ENCODE measurements at places on chromosomes 6 and 20.
A peak's percentile ranks its signal among the peaks of the same experiment; 100 is the strongest.

GRCh38 chr20:33644313-33645071 lies 17.6 kb upstream of the C20orf144 start:
- no peak for DNase-seq

GRCh38 chr6:17035257-17036064 lies 66.4 kb upstream of the STMND1 start:
- no peak for DNase-seq

- DNase-seq: peak; percentile 18
Measured at GRCh38 chr20:34566978-34567891, 8.7 kb downstream of the MAP1LC3A start.

GRCh38 chr20:17786221-17786718 lies 86.5 kb downstream of the BANF2 start:
- no peak for DNase-seq

DNA sequence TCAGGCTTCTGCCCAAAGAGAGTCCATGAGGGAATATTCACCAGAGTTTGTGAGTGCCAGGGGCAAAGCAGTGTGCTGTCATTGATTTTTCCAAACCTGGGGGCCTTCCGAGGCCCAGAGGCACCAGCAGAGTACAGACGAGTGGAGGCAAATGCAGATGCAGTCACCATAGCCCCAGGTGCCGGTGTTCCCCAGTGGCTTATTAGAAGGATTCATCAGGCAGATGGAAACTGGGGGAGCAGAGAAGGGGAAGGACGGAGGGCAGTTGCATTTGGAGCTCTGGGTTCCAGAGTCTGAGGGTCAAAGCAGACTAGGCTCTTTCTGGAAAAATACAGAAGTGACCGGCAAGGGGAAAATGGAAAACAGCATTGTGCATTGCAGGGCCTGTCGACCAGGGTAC lies 184.2 kb downstream of the ANKRD60 start:
- DNase-seq: no peak

- no peak for DNase-seq
Measured at GRCh38 chr6:100305209-100305869, 159.4 kb downstream of the SIM1 start.

GRCh38 chr6:31702405-31702818 lies 712 bp downstream of the ABHD16A start:
- no peak for DNase-seq

DNA sequence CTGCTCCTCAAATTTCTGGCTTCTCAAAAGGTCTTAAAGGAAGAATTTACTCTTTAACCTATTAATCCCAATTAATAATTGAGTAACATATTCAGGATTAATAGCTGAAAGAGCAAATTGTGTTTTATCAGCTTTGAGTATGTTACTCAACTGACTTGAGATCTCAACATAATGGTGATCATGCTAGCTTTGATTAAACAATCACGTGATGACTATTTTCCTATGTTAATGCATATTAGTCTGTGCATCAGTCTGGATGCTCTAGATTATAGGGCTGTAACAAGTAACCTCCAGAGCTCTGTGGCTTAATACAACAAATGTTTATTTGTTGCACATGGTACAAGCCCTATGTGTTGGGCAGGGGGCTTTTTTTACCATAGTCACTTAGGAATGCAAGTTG lies 313.4 kb upstream of the BTBD3 start:
- DNase-seq: no peak

DNA sequence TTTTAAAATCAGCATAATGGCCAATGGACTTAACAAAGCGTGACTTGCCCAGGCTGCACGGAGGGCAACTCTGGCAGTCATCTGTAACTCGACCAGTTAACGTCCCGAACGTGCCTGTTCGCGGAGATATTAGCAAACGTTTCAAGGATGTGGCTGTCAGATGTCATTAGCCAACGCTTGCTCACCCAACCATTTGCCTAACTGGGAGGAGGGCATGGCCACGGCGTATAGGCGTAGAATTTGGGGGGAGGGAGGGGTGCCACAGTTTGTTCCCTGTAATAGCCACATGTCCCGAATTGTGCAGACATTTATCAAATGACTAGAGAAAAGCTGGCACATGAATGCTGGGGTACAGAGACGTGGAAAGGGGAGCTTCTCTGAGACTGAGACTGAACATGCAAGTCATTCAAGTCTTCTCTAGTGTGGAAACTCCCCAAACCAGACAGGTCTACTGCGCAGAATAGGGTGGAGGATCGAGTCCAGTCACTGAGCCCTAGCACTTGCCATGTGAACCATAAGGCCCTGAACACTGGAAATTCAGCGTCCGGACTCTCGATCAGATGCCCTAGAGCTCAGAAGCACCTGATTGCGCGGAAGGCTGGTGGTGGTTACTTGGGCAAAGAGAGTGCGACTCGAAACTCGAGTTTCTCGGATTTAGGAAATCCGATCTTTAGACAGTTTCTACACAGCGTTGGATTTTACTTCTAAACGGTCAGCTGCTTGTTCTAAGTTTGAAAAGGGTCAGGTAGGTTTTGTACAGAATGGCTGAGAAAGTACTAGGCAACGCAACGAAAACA lies 32.6 kb downstream of the TFAP2B start:
- no peak for DNase-seq

DNA sequence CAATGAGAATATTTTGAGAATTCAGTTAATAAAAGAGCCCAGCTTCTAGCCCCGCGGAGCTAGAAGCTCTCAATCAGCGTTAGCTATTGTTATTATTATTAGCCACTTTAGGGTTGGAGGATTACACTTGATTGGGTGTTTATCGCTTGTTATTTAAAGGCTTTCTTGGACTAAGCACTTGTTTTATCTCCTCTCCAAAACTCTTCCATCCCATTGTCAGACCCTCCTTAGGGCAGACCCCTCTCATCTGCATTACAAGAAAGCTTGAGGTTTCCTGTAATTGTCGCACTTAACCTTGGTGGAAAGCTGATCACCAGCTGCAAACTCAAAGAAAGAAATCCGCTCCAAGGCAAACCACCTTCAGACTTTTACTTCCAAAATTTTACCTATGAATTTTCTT lies 4.8 kb downstream of the DPPA5 start:
- no peak for DNase-seq

DNA sequence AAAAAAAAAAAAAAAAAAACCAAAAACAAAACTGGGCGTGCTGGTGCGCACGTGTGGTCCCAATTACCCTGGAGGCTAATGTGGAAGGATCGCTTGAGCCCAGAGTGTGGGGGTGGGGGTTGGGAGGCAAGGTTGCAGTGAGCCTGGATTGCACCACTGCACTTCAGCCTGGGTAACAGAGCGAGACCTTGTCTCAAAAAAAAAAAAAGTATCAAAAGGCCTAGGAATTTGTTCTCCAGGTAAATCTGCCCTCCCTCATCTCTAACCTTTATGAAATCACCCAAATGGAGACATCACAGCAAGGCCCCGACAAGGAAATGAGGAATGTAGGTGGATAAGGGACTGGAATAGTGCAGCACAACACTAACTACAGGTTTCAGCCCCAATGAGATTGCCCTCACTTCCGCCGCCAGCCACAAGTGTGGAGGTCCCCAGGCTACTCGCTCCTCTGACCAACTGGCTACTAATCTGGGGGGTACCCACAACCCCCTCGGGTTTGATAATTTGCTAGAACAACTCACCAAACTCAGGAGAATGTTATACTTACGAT lies 36.8 kb upstream of the DDR1 start:
- no peak for DNase-seq

- DNase-seq: no peak
Measured at GRCh38 chr6:167956491-167956890, 41.0 kb upstream of the KIF25 start.

DNA sequence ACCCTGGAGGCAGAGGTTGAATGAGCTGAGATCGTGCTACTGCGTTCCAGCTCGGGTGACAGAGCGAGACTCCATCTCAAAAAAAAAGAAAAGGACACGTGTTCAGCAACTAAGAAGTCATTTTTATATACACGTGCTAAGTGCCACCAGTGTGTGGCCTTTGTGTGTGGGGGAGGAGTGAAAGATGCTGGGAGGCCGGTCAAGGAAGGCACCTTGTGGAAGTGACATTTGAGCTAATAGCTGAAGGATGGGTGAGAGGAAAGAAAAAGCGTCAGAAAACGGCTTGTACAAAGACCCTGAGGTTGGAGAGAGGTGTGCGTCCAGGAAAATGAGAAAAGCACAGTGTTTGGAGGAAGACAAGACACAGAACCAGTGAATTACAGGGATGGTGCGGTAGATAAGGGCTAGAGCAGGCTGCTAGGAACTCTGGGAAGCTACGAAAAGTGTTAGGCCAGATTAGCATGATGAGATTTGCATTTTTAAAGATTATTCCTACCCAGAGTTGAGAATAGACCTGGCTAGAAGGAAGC lies 11.6 kb downstream of the RREB1 start:
- DNase-seq: no peak

GRCh38 chr6:104572901-104573300 lies 286.8 kb downstream of the HACE1 start:
- DNase-seq: no peak

GRCh38 chr20:36784900-36785299 lies 11.3 kb upstream of the DSN1 start:
- DNase-seq: no peak

- no peak for DNase-seq
Measured at GRCh38 chr6:83870649-83871048, 11.2 kb downstream of the CYB5R4 start.

- DNase-seq: peak; percentile 73
Measured at GRCh38 chr6:132797951-132798868, at the start of gene SLC18B1. Gene SLC18B1 (minus strand): TSS chr6:132798637. CDS start chr6:132798456, 181 bp downstream.

DNA sequence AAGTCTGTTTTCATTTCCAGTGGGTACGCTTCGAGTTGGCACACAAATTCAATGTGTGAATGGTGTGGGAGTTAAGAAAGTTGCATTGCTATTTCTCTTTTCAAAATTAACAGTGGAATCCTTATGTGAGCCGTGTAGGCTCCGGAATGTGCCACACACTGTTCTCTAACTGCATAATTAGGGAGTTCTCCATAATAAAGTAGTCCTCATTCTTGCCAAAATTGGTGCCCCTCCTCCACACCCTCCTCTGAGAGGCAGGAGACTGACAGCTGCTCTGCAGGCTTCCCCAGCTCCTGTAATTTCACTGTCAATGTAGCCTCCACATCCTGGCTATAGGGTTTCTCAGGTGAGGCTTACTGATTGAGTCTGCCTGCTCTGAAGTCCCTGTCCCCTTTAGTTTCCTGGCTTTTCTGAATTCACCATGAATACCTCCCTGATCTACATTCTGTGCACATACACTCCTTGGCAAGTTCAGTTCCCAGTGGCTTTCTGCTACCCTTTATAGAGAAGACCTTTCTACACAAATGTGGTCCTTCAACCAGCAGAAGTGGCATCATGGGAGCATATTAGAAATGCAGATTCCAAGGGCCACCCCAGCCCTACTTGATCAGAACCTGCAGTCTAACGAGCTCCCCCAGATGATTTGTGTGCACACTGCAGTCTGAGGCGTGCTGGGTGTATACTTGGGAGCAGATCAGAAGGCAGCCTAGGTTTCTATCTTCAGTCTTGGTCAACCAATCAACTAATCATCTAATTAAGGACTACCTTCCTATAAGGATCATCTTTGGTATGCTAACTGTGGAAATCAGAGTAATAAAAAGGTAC lies 19.9 kb upstream of the CCN6 start:
- DNase-seq: no peak

- no peak for DNase-seq
Measured at GRCh38 chr20:3970016-3970415, 45.3 kb downstream of the RNF24 start.

- no peak for DNase-seq
Measured at GRCh38 chr6:138485586-138486248, 13.6 kb downstream of the NHSL1 start.

DNA sequence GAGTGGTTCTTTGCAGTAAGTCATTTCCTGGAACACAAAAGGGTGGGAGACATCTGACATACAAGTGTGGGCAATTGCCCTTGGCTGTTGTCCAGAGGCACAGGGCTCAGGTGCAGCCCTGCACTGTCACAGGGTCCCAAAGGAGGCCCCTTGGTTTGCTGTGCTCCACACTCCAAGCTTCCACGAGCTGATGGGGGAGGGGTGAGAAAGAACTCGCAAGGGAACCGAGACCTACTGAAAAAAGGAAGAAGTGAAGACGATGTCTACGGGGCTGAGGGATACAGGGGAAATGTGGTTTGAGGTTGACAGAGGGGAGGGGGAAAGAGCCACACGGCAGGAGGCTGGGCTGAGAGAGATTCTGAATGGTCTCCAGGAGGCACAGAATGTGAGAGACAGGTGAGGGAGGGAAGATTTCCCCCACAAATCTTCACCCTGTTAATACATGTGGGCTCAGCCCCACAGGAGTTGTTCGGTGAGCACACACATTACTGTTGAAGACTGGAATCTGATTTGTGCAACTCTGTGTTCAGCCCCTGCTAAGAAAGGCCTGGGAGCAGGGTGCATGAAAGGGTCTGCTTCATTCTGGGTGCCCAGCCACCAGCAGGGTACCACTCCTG lies 123.4 kb downstream of the LY86 start:
- DNase-seq: peak; percentile 12

GRCh38 chr6:1580109-1580508 lies 29.6 kb upstream of the FOXC1 start:
- DNase-seq: no peak

DNA sequence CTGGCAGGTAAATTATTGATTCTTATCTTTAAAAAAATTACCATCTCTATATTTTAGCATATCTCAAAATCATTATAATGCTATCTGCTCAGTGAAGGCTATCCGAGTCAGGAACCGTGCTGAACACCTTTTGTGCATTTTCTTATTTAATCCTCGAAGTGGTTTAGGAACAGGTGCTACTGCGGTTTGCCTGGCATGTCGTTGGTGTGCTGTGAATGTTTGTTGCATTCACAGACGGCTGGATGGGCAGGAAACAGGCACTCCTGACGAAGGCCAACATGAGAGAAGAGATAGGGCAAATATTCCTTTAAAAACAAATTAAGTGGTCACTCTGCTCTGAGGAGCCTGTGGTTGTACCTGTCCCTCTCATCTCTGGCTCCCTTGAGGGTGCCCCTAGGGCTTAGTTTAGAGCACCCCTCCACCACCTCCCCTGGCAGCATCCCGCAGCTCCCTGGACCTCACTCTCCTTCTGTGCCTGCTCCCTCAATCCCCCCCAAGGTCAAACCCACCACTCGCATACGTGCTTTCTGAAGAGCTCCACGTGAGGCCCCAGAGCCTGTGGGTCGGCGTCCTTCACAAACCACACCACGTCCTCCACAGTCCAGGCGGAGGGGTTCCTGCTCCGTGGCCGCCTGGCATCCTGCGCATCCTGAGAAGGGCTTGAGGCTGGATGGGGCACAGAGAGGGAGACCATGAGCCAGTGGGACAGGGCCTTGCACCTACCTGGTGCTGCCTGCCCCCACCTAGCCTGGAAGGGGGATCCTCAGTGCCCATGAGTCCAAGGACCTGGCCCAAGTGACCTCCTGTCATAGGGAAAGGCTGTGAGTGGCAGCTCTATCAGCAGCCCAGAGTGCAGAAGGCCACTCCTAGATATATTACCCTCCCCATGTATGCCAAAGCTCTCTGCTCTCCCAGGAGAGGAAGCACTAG lies 116.5 kb downstream of the SCML4 start:
- DNase-seq: no peak

- DNase-seq: no peak
Measured at GRCh38 chr6:16043171-16044135, 85.4 kb upstream of the MYLIP start.
